ENCODE measurements at places on chromosomes 4 and X.

DNA sequence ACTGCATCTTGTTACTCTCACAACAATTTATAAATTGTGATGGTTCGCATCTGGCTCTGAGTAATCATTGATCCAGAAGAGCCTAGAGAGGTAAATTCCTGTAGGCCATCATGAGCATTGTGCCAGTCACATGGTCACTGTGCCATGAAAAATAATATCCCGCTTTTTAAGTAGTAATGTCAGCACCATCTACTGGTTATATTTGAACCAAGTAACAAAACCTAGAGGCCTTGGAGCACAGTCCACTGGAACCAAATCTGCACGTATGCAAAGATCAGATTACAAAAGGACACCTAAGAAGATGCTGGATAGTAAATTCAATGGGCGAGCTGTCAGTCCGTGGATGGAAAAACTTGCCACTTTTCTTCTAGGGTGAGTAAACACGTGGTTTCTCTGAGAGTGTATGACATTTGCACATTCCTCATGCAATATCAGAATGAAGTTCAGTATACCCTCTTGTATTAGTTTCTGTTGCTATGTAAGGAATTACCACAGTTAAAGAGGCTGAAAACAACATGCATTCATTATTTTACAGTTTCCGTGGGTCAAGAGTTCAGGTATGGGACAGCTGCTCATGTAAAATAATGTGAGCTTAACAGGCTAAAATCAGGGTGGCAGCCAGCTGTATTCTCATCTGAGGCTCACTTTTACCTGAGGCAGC lies 26.8 kb downstream of the FAM114A1 start:
- DNase-seq = no peak

- DNase-seq = no peak
These were observed 156.4 kb upstream of the GATB start for GRCh38 chr4:151917145-151917734.

GRCh38 chrX:134764202-134764785 lies 106.0 kb upstream of the PLAC1 start:
- DNase-seq = no peak

GRCh38 chr4:145279122-145279960 lies 99.0 kb upstream of the OTUD4 start:
- no peak for DNase-seq

GRCh38 chrX:41025926-41026701 lies 59.1 kb upstream of the USP9X start:
- DNase-seq = no peak

DNA sequence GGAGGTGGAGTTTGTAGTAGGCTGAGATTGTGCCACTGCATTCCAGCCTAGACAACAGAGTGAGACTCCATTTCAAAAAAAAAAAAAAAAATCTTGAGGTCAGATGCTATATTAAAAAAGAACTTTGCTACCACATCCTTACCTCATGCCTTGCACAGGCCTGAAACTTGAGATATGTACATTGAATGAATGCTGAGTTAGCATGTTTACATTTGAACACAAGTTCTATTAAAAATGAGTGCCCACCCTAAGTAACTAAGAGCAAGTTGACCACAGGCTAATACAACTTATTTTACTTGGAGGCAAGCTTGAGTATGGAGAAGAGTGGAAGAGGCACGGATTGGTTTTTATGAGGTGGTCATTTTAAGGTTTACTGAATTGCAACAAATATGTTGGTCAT lies 276.6 kb upstream of the GATB start:
- no peak for DNase-seq

GRCh38 chrX:130887376-130887775 lies 15.6 kb downstream of the ENOX2 start:
- DNase-seq = no peak

GRCh38 chr4:7547368-7548040 lies 112.8 kb upstream of the PSAPL1 start:
- DNase-seq = no peak

DNA sequence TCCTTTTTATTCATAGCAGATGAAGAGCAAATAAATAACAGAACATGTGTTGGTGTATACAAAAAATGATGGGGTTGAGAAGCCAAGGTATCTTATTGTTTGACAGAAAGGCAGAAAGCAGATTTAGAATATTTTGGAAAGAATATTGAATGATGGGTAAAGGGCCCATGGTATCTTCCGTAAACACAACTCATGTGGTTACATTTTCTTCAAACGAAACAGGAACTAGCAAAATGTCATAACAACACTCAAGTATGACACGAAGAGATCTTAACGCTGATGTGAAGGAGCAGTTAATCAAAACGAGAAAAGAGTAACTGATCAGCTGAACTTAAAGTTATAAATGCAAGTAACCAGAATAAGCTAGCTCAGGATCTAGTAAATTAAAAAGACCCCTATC lies 195.7 kb upstream of the GK2 start:
- no peak for DNase-seq

DNA sequence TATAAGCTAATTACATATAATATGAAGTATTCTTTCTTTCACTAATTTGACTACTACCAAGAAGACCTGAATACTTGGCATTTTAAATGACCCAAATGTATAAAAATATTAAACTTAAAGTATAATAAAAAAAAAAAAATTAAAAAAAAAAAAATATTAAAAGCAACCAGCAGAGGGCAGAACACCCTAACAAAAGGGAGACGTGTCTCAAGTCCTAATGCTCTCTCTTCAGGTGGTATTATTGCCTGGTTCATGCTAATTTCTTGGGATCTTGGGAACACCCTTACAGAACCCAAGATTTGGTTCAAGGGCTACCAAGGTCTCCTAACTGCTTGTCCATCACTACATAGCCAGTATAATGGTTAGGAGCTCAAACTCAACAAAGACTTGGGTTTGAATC lies 754.8 kb downstream of the RAB28 start:
- no peak for DNase-seq

GRCh38 chrX:119177278-119177677 lies 49.7 kb upstream of the KIAA1210 start:
- DNase-seq = no peak

GRCh38 chr4:18041114-18041513 lies 19.6 kb upstream of the LCORL start:
- DNase-seq = no peak

GRCh38 chr4:41405464-41406112 lies 132.4 kb upstream of the LIMCH1 start:
- DNase-seq = no peak

GRCh38 chr4:169200361-169201030 lies 70.3 kb downstream of the SH3RF1 start:
- DNase-seq = no peak

DNA sequence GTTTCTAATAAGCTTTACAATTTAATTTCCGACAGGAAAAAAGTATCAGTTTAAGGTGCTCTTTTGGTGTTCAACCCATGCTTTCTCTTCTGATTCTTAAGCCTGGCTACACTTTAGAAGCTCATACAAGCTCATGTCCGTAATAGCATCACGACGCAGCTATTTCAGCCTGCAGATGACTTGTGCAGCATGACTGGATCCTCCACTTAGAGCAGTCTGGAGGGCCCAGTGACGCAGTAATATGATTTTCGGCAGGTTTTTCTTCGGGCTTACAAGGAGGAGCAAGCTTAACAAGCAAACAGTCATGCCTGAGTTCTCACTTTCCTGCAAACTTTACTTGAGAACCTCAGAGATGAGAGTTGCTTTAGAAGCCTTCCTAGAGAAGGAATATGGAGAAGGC lies 85.3 kb upstream of the MAML3 start:
- DNase-seq = no peak

- DNase-seq = no peak
These were observed 74.6 kb upstream of the SHOX start for GRCh38 chrX:555725-556666.

DNA sequence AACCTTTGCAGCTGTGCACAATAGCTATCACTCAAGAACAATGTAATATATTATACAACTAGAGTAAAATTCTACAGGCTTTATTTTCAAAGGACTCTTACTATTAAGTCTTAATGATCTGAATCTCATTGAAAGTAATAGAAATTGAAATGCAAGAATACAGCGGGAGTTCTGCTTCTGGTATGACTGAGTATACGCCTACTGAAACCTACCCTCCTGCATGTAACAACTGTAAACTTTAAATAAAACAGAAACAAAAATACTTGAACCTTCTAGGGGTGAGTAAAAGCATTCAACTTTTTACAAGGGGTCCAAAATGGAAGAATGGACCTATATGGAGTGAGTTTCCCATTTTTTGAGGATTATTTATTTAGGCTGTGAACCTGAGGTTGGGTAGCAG lies 13.5 kb downstream of the DCHS2 start:
- DNase-seq = no peak

GRCh38 chrX:39704590-39704989 lies 393.2 kb downstream of the BCOR start:
- DNase-seq = no peak

DNA sequence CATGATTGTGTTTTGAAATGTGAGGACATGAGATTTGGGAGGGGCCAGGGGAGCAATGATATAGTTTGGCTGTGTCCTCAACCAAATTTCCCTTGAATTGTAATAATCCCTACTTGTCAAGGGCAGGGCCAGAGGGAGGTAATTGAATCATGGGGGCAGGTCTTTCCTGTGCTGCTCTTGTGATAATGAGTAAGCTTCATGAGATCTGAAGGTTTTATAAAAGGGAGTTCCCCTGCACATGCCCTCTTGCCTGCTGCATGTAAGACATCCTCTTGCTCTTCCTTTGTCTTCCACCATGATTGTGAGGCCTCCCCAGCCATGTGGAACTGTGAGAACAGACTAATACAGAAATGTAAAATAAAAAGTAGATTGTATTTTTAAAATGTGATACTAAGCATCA lies 1294.9 kb downstream of the ADGRL3 start:
- DNase-seq = no peak

- no peak for DNase-seq
These were observed 2155.1 kb upstream of the AGA start for GRCh38 chr4:179597301-179597700.

- peak; percentile 27 for DNase-seq
These were observed 76.1 kb downstream of the HMGB2 start for GRCh38 chr4:173257732-173258717.

- DNase-seq = no peak
These were observed 5.5 kb upstream of the RAB40A start for GRCh38 chrX:103524747-103525146.

- DNase-seq = no peak
These were observed 106.3 kb downstream of the FAM53A start for GRCh38 chr4:1577822-1578217.

DNA sequence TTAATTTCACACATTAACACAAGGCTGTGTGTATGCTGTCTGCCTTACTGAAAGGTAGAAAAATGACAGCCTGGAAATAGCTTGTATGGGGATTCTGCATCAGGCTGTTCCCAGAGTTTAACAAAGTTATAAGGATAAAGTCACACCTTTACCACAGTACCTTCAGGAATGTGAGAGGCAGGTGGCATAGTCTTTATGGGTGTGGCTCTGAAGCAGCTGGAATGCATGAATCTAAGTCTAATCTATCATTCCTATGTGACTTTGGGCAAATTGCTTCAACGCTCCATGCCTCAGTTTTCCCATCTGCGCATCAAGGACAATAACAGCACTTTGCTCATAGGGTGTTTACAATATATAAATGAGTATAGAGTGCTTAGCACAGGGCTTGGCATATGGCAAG lies 84.2 kb upstream of the EGFL6 start:
- no peak for DNase-seq

DNA sequence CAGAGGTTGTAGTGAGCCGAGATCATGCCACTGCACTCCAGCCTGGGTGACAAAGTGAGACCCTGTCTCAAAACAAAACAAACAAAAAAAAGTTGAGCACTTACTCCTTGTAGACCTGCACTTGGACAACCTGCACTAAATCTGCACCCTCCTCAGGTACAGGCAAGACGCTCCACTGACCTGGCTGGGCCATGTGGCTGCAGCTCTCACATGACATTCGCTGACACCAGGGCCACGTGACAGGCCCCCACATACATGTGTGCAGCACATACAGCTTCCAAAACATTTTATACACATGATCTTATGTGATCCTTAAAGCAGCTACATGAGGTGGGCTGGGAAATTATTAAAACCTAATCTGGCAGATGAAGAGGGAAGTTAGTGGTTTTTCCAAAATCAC lies 62.5 kb downstream of the MGST2 start:
- DNase-seq = no peak

DNA sequence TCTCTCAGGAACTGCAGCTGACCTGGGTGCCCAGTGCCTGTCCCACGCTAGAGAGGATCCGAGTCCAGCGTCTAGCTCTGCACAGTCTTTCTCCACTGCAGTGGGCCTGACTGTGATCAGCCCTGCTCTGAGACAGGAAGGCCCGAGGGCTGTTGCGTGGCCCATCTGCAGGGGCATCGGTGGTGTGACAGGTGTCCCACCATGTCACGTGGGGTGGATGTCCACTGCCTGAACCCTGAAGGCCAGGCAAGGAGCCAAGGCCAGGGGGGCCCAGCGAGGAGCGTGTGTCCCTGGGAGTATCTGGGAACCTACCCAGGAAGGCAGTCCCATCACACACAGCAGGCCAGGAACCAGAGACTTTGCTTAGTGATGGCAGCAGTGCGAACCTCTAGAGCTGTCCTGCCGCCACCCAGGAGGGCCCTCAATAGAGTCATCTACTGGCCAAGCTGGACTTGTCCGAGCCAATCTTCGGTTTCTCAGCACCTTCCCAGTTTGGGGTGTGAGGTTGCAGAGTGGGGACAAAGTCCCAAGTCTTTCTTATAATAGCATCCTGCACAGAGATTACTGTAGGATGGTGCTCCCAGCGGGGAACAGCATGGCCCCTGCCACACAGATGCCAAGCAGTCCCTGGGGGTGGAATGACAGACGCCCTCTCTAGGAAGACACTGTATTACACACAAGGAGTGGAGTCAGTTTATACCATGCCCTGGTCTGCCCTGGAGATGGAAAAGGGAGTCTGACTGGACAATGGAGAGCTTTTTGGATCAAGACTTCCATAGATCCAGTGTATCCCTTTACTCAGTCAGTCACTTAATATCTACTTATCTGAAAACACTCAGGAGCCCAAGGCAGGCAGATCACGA lies 38.3 kb downstream of the DCTD start:
- no peak for DNase-seq

- DNase-seq = no peak
These were observed 5.3 kb downstream of the SOWAHB start for GRCh38 chr4:76892601-76893000.

GRCh38 chrX:150362599-150363481 lies at the start of gene MAMLD1:
Gene MAMLD1, plus strand, starts transcription at chrX:150363317. Its CDS starts 82,200 bp downstream, at chrX:150445517.
- peak; percentile 76 for DNase-seq

- no peak for DNase-seq
These were observed 299.9 kb upstream of the SFRP2 start for GRCh38 chr4:154088741-154089140.

GRCh38 chr4:37058826-37059225 lies 185.7 kb upstream of the NWD2 start:
- DNase-seq = no peak

- no peak for DNase-seq
These were observed 27.5 kb upstream of the PCDH18 start for GRCh38 chr4:137559801-137560200.

All from gastrocnemius medialis (tissue), 4 donors.